ENCODE measurements at places on chromosomes 16 and 17.

- peak; percentile 12 for DNase-seq
Observed at GRCh38 chr16:81532491-81533174, 88.0 kb downstream of the CMIP start.

- no peak for DNase-seq
Observed at GRCh38 chr16:18060351-18060750, 276.2 kb downstream of the NPIPA8 start.

- DNase-seq = no peak
Observed at GRCh38 chr17:58354541-58355216, 2.7 kb upstream of the SUPT4H1 start.

DNA sequence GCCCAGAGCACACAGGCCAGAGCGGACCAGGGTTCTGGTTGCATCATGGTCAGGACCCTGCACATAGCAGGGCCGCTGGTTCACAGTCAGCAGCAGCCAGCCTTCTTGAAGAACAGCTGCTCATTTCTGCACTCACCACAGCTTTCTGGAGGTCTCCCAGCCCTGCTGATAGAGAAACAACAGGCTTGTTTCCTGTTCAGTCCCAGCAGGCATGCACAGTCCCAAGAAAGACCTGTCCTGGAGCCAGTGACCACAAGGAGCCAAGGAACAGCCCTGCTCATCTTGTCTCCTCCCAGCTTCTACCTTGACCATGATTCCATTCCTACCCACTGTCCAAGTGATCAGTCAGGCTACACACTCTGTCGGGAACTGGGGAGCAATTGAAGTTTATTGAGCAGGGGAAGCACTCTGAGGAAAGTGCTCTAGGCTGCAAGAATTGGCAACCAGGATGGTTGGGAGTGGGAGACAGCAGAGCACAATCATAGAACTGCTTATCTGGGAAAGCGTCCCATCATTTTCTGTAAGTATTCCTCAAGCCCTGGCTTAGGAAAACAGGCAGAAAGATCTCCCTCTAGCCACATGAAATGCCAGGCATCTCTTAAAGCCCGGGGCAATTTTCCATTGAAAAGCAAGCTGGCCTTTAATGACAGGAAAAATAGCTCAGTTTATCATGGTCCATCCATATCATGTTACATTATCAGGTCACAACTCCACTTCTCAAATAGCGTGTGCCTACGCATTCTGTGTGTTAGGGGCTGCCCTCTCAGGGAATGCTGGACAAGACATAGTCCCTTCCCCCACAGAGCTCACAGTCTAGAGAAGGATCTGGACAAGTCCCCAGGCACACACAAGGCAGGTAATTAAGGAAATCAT, 155.4 kb upstream of the FOXF1 start:
- DNase-seq = no peak

- no peak for DNase-seq
Observed at GRCh38 chr16:85479972-85480726, 133.0 kb upstream of the GSE1 start.

Measured in right hindlimb (tissue), 1 donor.